CD8-positive, alpha-beta memory T cell (primary cell): ENCODE measurements at places on chromosomes 12 and 14. TPM values are rescaled to one million over a fixed set of nuclear protein-coding genes. Genes with fewer than 3 reads are reported as not detected.

The PSMB5 gene
- 186 TPM for total RNA-seq

The GPD1 gene
- total RNA-seq, result 0.55 TPM

GRCh38 chr12:99137124-99137855 is 492.2 kb downstream of the APAF1 start:
- H3K27ac ChIP-seq, result no peak overlapping the region
- no peak for DNase-seq
- no peaks in the 10 kb centered on the region for H3K4me1 ChIP-seq
- no peak overlapping the region for H3K4me3 ChIP-seq
- no peaks in the 10 kb centered on the region for H3K36me3 ChIP-seq
- no peaks in the 10 kb centered on the region for H3K27me3 ChIP-seq

- H3K27ac ChIP-seq, result peak overlapping the region; percentile 90
- DNase-seq, result no peak
- H3K27me3 ChIP-seq, result no peaks in the 10 kb centered on the region
- H3K4me1 ChIP-seq, result peaks cover 31% of the 10 kb centered on the region
- no peaks in the 10 kb centered on the region for H3K36me3 ChIP-seq
Measured at GRCh38 chr14:67618617-67619063, 1.1 kb upstream of the ARG2 start.

The TOGARAM1 gene
- 7.5 TPM for total RNA-seq

The FITM1 gene
- total RNA-seq, result 0.58 TPM

GRCh38 chr12:120584343-120585149 is 3.3 kb upstream of the POP5 start:
- no peaks in the 10 kb centered on the region for H3K27me3 ChIP-seq
- peak; percentile 39 for DNase-seq
- no peaks in the 10 kb centered on the region for H3K36me3 ChIP-seq
- H3K4me3 ChIP-seq, result peak overlapping the region; percentile 26
- peaks cover 16% of the 10 kb centered on the region for H3K4me1 ChIP-seq

The DNAH10 gene
- total RNA-seq, result 0.13 TPM

DNA sequence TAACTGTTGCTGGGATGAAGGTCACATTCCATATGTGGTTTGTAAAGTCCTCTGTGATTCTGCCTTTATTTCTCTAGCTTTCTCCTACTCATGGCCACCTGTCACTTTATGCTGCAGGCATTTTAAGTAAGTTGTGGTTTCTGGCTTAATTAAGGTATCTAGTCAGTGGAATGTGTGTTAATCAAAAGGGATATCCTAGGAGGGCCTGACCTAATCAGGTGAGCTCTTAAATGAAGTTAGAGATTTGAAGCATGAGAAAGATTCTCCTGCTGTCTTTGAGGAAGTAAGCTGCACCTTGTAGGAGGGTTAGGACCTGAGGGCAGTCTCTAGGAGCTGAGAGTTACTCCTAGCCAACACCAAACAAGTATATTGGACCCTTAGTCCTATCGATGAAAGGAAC is 90.3 kb downstream of the ETNK1 start:
- no peaks in the 10 kb centered on the region for H3K27me3 ChIP-seq
- DNase-seq, result no peak
- no peak overlapping the region for H3K4me3 ChIP-seq
- H3K36me3 ChIP-seq, result no peaks in the 10 kb centered on the region

DNA sequence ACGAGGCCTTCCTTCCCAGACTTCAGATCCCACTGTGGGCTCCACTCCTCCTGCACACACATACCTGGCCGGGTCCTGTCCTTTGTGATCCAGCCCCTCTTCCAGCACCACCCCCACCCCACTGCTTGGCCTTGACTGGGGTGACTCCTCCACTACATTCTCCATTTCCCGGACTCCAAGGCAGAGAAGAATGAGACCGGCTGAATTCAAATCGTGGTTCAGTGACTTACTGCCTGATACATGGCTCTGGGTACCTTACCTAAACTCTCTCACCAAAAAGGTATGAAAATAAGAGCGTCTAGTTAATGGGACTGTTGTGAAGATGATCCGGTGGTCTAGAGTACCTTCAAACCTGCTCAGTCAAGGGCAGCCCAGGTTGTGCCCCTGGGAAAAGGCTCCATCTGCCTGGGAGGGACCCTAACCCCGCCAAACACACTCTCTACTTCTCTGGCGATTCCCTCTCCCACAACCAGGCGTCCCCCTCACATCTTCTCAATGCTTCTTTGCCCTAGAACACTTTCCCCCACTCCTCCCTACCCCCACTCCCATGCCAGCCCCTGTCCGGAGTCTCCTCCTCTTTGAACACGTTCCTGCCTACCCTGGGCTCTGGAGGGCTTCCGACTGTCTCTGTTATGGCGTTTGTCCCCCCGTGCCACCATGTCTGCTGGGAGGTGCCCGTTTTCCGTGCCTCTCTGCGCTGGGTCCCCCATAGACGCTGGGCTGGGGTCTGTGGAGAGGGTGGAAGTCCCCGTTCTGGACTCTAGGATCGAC is 1.5 kb upstream of the ZBTB42 start:
- DNase-seq, result no peak
- peak overlapping the region; percentile 2 for H3K4me3 ChIP-seq

DNA sequence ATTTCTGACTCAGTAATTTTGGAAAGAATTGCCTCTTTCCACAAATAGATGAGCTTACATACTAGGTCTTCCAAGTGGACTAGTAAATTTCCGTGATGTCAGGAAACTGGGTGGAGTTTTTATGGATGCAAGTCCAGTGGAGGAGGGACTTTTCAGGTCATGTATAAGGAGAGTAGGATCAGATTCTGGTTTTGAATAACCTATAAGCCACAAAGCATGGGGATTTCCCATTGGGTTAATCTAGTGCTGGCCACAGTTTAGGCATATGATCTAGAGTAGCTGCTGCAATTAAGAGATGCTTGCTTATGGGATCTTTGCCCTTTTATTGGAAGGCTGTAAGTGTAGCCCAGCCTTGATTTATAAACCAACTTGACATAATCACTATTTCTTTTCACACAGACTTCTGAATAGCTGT is 33.8 kb downstream of the STK38L start:
- H3K27ac ChIP-seq, result no peak overlapping the region
- DNase-seq, result no peak
- H3K4me3 ChIP-seq, result no peak overlapping the region
- no peaks in the 10 kb centered on the region for H3K36me3 ChIP-seq
- H3K27me3 ChIP-seq, result no peaks in the 10 kb centered on the region
- no peaks in the 10 kb centered on the region for H3K4me1 ChIP-seq

The MYH6 gene
- 0.09 TPM for total RNA-seq

DNA sequence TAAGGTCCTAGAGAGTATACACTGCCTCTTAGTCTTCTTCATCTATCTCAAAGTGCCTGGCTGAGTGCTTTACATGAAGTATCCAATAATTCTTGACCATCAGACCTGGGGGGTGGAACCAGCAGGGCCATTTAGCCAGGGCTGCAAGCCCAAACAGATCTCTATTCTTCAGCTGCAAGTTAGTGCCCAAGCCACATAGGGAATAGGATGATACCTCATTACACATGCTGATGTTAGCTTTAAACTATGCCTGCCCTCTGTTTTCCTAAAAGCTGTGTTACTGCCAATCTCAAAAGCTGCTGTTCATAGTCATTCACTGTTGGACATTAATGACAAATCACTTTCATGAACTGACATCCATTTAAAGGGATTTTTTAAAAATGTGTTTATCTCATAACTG is 16.7 kb upstream of the IFNG start:
- no peak for DNase-seq
- H3K4me1 ChIP-seq, result peaks cover 65% of the 10 kb centered on the region
- H3K27ac ChIP-seq, result no peak overlapping the region

The BIN2 gene
- total RNA-seq, result 57.3 TPM

The TOMM20L gene
- total RNA-seq, result 0.37 TPM
